ENCODE measurements at places on chromosomes 11 and 22.

DNA sequence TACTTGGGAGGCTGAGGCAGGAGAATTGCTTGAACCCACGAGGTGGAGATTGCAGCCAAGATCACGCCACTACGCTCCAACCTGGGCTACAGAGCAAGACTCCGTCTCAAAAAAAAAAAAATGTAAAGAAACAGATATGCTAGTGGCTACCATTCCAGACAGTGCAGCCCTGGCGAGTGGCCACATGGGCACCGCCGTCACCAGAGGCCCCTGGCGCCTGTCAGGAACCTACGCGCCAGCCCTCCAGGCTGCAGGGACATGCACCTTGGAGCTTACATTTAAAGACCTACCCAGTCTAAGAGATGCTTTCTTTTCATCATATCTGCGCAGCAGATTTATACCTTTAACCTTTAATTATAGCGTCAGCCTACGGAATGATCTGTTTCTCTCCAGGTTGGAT lies 37.2 kb upstream of the IGSF9B start:
- DNase-seq: no peak

- no peak for DNase-seq
Measured at GRCh38 chr22:36700711-36701670, 2.6 kb downstream of the CACNG2 start.

DNA sequence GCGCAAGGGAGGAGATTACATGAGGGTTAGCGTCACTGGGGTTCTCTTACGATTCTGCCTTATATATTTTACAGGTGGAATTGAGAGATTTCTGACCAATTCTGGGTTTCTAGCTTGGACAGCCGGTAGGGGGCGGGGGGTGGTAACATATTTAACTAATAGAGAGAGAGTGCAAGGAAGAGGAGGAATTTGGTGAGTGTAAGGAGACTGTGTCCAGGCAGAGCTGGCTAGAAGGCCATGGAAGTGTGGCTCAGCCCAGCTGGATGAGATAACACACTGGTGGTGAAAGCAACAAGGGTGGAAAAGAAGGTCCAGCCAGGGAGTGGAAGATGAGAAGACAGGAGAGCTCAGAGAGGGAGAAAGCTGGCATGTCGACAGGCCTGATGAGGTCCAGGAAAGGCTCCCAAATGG lies 56.5 kb downstream of the ST3GAL4 start:
- DNase-seq: no peak

DNA sequence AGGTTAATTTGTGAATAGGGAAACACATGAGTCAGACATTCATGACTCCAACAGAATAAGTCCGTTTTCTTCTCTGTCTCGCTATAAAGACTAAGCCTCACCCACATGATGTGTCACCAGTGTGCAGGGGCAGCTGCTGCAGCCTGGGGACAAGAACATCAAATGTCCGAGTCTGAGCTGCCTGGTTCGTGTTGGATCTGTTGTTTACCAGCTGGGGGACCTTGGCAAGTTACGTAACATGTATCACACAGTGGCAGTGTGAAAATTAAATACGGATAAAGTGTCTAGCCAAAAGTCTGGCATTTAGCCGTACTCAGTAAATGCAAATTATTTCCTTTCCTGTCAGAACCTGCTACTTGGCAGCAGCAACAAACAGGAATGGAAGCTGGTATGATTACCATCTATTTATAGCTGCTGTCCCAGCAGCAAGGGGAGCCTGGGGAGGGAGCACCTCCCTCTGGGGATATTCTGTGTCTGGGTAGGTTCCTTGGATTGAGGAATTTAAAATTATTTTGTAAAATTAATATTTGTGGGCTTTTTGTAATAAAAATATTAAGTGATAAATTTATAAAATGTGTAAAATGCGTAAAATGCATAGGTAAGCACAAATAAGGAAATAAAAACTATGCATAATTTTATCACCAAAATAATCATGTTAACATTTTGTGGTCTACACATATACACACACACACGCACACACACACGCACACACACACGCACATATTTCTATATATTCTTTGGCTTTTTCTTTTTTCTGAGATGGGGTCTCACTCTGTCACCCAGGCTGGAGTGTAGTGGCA lies 1.3 kb upstream of the CLDN25 start:
- no peak for DNase-seq

GRCh38 chr11:76523147-76523546 lies 78.3 kb downstream of the EMSY start:
- DNase-seq: no peak

DNA sequence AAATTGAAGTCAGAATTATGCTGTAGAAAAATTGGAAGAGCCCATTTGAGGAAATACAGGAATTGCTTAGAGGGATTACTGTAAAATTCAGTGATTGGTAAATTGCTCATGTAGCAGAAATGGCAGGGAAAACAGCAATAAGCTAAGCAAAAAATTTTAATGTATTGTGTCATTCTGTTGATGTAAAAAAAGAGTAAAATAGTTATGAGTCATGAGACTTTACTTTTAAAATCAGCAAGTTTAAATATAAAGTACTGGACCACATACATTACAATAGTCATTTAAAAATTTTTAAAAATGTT lies 10.4 kb downstream of the PDHX start:
- DNase-seq: no peak

DNA sequence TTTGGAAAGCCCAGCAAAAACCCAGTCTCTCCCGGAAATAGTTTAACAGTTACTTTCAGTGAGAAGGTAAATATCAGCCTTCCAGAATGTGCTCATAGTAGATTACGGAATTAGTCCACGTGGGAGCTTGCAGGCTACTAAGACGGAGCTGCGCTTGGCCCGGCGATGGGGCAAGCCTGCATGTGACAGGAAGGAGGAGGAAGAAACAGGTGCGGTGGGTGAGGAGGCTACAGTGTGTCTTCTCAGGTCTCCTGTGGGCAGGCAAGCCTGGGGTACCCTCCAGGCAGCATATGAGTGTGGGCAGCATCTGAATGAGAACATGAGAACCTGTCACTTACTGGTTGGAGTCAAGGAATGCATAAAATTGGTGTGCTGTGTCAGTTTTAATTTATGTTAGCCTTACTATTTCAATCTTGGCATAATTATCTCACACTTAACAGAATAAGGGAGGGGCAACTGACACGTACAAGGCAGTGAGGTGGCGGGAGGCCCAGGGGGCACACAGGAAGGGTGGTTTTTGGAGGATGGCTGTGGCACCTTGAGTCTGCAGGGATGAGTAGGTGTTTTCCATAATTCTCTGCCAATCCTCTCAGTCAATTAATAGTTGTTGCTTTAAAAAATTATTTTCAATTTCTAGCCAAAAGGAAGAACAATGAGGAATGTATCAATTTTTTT lies 35.7 kb downstream of the CLMP start:
- no peak for DNase-seq

DNA sequence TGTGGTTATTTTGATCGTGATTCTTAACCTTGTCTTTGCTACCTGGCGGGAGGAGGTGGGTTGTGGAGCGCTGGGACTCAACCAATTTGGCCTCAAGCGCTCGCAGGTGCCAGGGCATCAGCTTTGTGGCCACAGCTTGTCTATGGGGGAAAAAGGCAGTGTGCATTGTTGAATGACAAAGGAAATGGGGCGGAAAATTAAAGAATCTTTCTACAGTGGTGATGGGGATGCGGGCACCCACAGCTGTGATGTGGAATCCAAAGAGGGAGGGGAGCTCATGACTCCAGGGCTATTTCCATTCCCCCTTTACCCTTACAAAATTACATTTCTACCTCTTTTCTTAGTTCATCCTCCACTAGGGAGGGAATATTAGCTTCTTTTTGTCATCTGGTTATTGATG lies 1.1 kb downstream of the SLC6A5 start:
- no peak for DNase-seq

GRCh38 chr11:14725150-14725549 lies 81.5 kb downstream of the PDE3B start:
- no peak for DNase-seq

- DNase-seq: no peak
Measured at GRCh38 chr11:134288486-134288885, 12.3 kb downstream of the GLB1L3 start.

Data from activated CD4-positive, CD25-positive, alpha-beta regulatory T cell (primary cell).